ENCODE measurements at places on chromosomes 3 and 15.

DNA sequence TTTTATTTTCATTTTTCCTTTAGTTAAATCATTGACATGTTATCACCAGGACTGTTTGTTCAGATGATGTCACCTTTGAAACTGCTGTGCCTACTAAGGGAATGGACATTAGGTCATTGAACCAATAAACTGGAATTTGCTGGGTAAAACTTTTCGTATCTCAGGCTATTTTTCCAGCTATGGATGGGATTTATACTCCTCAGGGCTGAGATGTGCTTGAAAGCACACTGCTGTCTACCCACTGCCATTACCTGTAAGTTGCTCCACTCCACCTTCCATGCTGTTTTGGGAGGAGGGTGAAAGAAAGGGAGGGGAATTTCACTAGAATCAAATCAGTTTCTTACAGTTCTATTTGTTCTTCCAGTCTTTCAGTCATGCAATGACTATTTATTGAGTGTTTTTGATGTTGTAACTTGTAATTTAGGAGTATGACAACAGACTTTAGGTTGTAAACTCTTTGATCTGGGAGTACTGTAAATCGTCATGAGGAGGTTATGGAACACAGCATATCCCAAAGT lies 11.3 kb downstream of the EHD4 start:
- DNase-seq, result no peak

- DNase-seq, result no peak
Measured at GRCh38 chr15:89167267-89168176, 53.9 kb downstream of the RLBP1 start.

DNA sequence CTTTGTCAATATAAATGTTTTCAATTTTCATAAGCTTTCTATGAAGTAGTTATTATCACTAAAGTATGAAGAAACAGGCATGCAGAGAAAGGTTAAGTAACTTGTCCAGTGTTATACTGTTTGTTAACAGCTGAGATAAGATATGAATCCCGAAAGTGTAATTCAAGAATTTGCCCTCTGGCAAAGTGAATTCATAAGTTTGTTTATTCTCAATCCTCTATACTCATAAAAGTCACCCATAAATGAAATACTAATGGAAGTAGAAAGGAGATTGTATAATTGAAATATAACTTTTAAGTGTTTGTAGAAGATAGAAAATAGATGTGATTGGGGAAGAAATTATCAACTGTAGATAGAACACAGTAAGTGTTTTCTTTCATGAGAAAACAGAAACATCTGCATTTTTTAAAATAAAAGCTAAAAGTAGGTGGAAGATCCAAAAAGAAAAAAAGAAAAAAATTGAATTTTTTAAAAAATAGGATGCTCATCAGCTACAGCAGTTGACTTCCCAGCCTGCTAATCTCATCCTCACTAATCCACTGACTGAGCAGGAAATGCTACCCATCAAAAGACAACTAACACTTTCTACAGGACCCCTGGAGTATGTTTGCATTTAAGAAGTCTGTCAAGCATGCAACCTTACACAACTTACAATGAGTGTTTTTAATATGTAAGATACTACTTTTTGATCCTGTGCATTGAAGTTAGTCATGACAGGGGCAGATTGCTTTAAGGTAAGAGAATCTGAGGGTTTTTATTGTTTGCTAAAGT lies 878.1 kb downstream of the SI start:
- DNase-seq, result no peak

DNA sequence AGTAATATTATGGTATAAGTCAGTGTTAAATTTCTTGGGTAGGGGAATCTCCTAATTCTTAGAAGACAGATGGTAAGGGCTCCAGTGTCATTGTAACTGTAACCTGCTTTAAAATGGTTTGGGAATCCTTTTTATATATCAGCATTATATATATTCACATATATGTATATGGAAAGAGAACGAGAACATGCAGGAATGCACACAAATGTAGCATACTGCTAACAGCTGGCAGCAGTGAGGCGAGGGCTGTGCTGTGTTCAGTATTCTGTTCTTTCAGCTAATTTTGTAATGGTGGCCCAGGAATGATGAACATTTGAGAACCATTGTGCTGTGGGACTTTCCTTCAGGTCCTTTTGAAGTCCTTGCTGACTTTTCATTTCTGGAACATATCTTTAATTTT lies 60.8 kb downstream of the EEFSEC start:
- DNase-seq, result no peak

DNA sequence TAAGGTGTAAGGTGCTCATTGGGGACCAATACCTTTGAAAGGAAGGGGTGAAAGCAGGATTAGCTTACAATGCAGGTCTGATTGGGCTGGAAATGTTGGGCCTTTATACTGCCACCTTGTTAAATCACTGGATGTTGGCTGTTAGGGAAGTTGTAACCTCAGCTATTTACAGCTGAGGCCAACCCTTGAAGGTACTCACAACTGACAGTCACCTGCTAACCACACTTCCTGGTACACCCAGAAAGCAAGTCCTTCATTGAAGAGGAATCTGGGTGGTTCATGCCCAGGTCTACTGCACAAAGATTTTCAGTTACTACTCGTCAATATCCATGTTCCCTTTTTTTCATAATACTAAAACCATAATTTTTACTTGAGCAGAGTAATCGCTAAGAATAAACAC lies 65.4 kb upstream of the CLDN18 start:
- DNase-seq, result no peak

GRCh38 chr3:150114873-150115540 lies 144.3 kb upstream of the PFN2 start:
- DNase-seq, result no peak

- DNase-seq, result no peak
Measured at GRCh38 chr3:89440386-89440785, 333.0 kb downstream of the EPHA3 start.

DNA sequence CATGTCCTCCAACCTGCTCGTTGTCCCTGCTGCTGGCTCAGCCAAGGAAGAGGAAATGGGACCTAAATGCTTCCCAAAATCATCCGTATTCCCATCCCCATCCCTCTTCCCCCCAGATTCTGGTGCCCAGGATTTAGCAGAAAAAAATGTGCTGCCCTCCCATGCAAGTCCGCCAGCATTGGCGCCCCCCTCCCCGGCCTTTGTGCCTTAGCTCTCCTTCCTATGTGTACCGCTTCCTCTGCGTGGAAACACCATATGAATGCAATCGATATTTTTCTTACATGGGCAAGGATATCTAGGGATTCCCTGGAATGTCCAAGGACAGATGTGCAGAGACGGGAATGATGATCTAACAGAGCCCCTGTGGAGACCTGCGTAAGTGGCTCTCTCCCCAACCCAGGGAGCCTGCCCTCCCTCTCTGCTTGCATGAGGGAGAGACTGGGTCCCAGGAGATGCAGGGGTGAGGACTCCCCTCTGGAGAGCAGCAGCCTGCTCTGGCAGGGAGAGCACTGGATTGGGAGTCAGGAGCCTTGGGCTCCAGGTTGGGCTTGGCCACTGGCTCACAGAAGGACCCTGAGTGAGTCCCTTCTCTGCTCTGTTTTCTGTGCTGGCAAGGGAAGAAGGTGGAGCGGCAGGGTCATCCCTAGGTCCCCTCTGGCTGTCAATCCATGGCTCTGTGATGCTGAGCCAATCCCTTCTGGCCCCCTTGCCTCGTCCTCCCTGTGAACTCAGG lies 227.2 kb downstream of the XXYLT1 start:
- DNase-seq, result no peak

- DNase-seq, result no peak
Measured at GRCh38 chr3:17771177-17772017, 29.0 kb upstream of the TBC1D5 start.

- no peak for DNase-seq
Measured at GRCh38 chr15:42358141-42358540, 1.2 kb upstream of the CAPN3 start.

DNA sequence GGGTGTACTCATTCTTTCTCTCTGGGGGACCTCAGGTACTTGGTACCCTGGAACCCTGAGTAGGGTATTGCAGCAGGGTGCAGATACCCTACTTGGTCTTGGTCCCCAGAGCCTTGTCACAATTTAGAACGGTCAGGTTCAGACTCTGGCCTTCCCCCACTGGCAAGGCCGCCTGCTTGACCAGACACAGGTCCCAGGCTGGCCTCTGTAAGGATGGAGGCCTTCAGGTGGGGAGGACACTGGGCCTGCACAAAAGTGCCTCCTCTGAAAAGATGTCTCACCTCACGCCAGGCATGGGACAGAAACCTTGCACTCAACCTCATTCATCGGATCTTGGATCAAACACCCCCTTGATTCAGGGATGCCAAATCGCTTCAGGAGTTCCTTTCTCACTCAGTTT lies 158.4 kb downstream of the KLF13 start:
- DNase-seq, result no peak

DNA sequence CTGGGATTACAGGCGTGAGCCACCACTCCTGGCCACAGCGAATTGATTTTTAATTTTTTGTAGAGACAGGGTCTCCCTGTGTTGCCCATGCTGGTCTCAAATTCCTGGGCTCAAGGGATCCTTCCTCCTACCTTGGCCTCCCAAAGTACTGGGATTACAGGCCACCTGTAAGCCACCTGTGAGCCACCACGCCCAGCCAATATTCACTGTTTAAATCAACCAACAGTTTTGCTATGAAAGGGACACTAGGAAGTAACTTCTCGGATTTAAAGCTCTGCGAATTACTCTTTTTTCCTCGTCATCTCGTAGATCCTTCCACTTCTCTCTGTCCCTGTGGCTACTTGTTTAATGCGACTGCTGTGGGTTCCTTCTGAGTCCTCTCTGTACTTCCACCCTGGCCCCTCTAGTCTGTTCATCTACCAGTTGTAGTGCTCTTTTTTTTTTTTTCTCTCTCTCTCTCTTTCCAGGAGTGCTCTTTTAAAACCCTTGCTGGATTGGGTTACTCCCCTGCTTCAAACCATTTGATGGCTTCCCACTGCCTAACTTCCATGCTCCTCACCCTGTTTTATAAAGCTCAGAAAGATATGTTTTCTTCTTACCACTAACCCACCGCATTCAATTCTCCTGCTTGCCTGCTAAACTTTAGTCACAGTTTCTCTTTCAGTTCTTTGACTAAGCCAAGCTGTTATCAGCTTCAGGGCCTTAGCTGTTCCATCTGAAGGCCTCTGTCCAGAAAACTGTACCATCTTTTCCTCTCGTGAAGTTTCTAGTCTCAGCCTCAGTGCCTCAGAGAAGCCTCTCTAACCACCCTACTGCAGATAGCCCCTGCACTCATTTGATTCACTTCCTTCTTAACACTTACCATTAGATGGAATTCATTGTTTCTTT lies 12.4 kb downstream of the RTF1 start:
- no peak for DNase-seq

GRCh38 chr15:83198476-83198875 lies 9.1 kb downstream of the HDGFL3 start:
- DNase-seq, result no peak

- no peak for DNase-seq
Measured at GRCh38 chr3:143236226-143236964, 116.8 kb downstream of the CHST2 start.

GRCh38 chr3:57003676-57004075 lies 56.8 kb upstream of the SPATA12 start:
- no peak for DNase-seq

GRCh38 chr15:44441095-44441501 lies 13.7 kb downstream of the CTDSPL2 start:
- DNase-seq, result no peak

GRCh38 chr3:129023909-129024308 lies 22.8 kb downstream of the EFCC1 start:
- DNase-seq, result no peak

DNA sequence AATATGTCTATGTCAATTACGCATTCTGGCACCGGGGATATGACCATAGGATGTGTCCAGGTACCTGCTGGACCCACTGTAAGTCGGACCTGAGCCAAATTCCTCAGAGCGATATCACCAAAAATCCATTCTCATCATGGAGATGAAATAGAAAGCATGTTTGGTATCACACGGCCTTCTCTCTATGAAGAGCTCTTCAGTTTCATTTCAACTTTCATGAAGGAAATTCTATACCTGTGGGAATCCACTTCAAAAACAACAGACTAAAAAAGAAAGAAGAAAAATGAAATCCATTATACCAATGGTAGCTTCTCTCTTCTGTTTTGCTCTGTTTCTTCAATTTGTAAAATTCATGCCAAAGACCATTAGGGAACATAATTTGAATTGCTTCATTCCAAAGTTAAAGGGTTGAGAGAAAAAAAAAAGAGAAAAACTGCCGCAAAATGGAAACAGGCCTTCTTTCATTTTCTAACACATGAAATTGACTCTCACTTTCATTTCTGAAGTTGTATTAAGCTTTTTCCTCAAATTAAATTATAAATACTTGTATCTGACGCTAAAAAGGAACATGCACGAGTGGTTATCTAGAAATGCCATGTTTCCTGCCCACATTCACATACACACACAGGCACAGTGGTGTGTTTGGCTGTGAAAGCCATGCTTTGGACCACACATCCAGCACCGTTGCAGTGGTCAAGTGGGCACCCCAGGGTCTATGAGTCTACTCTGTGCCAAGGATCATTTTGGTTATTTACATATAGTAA lies 46.9 kb upstream of the DIPK2A start:
- no peak for DNase-seq

DNA sequence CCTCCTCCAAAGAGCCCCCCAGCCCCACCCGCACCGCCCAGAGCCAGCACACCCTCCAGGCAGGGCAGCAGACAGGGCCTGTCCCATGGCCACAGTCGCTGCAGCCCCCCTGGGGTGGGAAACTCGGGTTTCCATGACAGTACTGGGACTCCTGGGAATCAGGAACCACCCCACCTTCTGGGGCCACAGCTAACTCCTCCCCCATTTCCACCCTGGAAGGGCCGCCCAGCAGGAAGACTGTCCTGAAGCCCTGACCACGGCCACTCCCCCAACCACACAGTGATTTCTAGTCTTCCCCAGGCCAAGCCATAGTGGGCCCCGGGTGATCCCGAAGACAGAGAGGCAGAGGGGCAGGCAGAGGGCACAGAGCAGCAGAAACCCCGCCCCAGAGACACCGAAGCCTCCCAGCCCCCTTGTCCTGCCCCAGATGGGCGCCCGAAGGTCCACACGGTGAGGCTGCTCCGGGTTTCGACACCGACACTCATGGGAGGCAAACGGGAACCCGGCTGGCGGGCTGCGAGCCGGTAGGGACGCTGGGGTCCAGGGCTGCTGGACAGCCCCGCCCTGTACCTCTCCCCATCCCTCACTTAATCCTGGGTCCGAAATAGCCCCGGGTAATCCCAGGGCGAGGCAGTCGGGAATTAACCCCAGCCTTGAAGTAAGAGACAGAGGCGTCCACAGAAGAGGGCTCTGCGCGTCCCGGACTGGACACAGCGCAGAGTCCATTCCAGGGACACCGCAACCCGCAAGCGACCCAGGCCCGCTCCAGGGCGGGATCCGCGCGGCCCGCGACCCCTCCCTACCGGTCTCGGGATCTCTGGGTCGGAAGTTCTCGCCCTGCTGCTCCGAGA lies 138.4 kb downstream of the NUP210 start:
- no peak for DNase-seq
